Effector memory CD8-positive, alpha-beta T cell (primary cell): ENCODE measurements at places on chromosomes 7 and 10.

DNA sequence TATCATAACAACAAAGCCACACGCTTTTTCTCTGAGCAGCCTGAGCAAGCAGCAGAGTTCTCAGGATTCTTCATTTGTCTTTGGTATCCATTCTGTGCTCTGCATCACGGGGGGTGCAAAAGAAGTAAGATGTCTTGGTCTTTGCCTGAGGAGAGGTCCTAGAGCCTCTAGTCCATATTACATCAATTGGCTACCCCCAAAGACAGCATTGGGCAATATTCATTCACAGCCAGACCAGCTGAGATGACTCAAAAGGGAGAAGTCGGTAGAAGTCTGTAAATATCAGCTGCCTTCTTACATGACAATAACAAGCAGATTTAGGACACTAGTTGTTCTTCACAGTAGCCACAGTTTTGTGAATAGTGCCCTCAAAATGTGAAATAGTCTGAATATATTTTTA lies 66.6 kb downstream of the FZD1 start:
- no peak for DNase-seq

DNA sequence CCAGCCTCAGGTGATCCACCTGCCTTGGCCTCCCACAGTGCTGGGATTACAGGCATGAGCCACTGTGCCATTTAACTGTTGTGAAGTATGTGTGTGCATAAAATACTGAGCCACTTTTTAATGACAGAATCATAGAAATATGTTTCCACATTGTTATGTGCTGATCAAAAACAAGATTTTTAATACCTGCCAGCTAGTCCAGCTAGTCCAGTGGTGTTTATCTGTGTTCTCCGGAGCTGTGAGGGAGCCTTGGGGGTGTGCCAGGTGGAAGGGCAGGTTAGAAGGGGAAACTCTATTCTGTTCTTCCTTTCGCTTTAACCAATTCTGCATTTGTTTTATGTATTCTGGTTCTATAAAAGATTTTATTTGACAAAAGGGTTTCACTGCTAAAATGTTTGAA lies 7.0 kb downstream of the FAM221A start:
- no peak for DNase-seq

DNA sequence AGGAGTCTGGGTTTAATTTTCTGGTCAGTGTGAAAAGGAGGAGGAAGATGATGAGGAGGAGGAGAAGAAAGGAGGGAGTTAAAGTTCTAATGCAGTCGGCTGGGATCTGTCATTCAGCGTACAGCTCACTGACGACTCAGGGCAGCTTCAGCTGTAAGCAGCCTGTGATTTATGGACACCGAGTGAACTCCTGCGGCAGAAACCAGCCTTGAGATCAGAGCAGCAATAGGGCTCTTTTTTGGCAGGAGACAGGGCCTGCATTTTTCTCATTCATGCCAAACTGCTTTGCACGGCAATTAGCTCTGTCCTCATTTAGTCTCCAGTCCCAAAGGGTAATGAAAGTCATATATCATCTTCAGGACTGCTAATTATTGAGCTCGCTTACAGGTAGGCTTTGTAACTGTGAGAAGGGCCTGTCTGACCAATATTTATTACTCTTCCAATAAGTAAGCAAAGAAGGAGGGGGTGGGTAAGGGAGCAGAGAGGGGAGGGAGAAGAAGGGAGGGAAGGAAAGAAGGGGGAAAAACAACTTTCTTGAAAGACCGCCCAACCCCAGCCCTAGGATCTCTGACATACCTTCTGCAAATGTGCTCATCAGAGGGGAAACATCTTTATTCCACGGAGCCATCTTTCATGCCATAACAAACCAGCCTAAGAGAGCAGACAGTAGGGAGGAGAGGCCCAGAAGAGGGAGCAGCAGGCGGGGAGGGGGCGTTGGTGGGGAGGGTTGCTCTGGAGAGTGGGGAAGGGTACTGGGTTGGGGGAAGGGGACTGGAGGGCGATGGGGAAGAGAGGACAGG lies 48.1 kb upstream of the COMTD1 start:
- no peak for DNase-seq

DNA sequence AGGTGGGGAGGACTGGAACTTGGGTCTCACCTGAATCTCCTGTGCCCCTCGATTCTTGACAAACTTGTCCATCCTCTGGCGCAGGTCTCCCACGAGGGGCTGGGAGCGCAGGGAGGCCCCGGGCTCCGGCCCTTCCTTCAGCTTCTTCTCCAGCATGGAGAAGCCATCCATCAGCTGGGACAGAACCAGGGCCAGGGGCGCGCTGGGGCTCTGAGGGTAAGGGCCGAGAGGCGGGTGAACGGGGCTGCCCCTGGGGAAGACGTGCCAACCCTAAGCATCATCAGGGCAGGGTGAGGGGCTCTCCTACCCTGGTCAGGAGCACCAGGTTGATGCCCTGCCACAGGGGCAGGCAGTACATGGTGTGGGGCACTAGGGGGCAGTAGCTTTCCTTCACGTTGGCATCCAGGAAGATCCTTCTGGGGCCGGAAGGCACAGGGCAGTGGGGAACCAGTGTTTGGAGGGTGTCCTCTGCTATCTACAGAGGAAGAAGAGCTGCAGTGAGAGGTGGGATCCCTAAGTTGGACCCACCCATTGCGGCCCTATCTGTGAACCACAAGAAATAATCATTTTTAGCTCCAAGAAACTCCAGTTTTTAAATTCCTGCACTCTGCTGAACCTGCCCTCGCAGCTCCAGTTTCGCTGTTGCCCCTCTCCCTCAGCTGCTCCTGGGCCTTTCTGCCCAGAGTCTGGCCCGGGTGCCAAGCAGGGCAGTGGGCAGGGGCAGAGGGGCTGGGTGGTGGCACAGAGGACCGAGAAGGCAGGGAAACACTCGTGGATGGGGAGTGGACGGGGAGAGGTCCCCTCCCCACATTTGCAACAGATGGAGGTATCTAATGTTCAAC lies 10.8 kb upstream of the PYROXD2 start:
- DNase-seq: peak; percentile 47

GRCh38 chr7:19957664-19958063 lies 184.2 kb upstream of the TMEM196 start:
- no peak for DNase-seq

- no peak for DNase-seq
Observed at GRCh38 chr7:104772405-104773345, 241.3 kb upstream of the KMT2E start.

DNA sequence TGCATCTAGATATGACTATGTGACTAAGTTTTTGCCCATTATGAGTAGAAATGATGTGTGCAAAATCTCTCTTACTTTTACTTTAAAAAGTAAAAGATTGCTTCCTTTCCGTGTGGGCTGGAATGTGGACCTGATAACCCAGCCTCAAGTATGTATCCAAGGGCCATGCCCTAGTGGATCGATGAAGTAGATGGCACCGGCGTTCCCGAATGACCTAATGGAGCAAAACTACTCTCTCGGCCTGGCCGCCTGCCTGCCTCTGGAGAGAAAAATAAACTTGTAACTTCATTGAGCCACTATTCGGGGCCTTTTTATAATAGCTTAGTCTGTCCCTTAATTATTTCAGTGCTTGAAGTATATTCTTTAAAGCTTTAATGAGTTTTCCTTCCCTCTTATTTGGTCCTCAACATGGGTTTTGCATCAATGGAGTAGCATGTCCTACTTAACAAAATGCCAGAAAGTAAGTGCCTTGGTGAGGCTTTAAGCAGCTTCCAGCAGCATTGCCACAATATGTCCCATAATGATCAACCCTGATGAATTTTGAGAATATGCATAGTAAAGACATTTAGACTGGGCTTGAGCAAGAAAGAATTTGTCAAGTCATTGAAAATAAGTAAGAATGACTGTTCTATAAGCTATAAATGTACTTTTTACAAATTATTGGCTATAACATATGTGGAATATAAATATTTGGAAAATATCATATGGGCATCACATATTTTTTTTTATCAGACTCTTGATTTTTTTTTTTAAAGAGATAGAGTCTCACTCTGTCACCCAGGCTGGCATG lies 61.4 kb downstream of the PLXDC2 start:
- no peak for DNase-seq

- DNase-seq: no peak
Observed at GRCh38 chr10:48885376-48885775, 54.3 kb downstream of the LRRC18 start.

- peak; percentile 80 for DNase-seq
Observed at GRCh38 chr7:1065585-1066241, 21.4 kb downstream of the GPR146 start.

GRCh38 chr7:148264933-148265557 lies 325.5 kb upstream of the C7orf33 start:
- no peak for DNase-seq

DNA sequence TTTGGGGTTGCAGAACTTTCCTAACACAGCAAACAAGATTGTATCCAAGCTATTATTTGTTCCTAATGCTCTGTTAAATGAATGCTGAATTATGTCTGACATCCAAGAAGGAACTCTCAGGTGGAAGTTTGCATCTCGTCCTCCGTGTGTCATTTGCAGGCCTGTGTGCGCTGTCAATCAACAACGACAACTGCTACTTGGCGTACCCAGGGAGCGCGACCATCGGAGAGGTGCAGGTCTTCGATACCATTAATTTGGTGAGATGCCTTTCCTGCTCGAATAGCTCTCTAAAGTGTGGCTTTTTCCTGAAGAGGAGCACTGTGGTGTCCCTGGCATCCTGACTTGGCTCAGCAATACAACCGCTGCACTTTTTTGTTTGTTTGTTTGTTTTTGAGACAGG lies 26.9 kb downstream of the WIPI2 start:
- no peak for DNase-seq

DNA sequence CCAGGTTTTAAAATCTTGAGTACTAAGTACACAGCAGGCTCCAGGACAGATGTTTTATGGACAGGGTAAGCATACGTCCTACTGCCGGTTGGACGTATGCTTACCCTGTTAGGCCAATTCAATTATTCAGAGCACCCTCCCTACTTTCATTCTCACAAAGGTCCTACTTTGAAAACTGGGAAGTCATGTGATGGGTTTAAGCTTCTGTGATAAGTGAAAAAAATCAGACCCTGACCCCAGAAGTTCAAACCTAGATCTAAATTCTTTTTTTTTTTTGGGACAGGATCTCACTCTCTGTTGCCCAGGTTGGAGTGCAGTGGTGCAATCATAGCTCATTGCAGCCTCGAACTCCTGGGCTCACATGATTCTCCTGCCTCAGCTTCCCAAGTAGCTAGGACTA lies 55.2 kb downstream of the HIPK2 start:
- no peak for DNase-seq

- peak; percentile 36 for DNase-seq
Observed at GRCh38 chr7:23261843-23262452, 15.4 kb downstream of the GPNMB start.

- DNase-seq: no peak
Observed at GRCh38 chr10:74202356-74202755, 51.3 kb downstream of the ADK start.

DNA sequence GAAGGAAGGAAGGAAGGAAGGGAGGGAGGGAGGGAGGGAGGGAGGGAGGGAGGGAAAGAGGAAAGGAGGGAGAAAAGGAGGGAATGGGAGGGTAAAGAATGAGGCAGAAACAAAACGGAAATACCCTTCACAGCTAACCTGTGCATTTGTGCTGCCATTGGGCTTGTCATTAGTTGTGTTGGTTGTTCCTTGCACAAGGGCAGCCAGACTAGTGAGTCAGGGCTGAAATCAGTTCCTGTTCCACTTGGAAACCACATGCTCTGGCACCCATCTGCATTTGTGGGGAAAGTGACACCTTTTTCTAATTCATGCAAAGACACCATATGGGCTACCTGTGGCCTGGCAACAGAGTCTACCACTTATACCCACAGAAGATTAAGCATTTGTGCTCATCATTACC lies 1004.0 kb upstream of the C7orf33 start:
- no peak for DNase-seq

GRCh38 chr7:29490094-29490607 lies 73.5 kb upstream of the PRR15 start:
- DNase-seq: no peak

GRCh38 chr7:157195868-157196267 lies 57.1 kb downstream of the UBE3C start:
- DNase-seq: no peak

- no peak for DNase-seq
Observed at GRCh38 chr10:110192552-110192951, 14.9 kb upstream of the MXI1 start.

GRCh38 chr7:27094304-27095049 lies 1.3 kb downstream of the HOXA1 start:
- DNase-seq: no peak

DNA sequence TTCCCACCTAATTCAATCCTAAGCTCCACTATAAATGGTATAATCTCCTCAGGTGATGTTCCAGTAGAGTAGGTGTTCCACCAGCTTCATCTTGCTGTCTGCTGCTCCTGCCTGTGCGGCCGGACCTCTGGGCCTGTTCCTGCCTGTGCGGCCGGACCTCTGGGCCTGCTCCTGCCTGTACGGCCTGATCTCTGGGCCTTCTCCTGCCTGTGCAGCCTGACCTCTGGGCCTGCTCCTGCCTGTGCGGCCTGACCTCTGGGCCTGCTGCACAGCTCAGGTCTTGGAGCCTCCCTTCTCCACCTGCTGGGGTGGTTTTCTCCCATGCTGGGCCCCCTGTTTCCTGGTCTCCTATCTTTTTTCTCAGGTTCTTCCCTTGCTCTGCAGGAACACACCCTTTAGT lies 117.8 kb downstream of the USP6NL start:
- DNase-seq: no peak

GRCh38 chr7:107501593-107501992 lies 31.7 kb downstream of the GPR22 start:
- DNase-seq: peak; percentile 23

DNA sequence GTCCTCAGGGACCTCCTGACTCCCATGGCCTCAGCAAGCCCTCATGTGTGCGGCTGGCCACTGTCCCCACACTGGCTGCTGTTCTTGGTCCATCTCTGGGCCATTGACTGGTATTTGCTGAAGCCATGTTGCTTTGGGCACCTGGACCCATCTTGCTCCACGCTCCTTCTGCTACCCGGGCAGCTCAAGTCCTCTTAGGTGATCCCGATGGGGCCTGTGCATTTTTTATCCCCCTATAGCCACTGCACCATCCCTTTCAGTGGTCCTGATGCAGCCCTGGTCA lies 16.7 kb downstream of the RAMP3 start:
- DNase-seq: no peak

DNA sequence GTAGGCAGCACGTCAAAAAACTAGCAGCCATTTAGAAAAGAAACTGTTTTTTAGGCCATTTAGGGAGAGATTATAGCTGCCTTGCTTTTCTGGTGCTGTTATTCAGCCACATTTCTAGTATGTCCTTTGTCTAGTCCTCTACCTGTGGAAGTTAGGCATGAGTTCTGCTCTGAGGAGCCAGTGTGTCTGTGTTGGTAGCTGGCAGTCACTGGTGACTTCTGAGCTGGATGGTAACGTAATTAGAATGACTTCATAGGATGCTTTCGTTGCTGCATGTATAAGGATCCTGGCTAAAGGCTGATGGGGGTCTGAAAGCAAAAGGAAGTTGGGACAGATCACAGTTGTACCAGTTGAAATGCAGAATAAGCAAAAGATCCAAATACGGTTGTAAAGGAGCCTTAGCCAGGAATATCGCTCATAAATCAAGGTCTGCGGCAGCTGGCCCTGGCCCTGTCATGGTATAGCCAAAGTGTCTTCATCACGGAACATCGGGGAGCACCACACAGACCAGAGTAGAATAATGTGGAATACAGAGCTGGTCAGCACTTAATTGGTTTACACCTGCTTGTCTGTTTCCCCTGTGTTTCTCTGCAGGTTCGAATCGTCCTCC lies 226.7 kb downstream of the EXOC4 start:
- DNase-seq: no peak
